ENCODE measurements at places on chromosomes 16 and 17.

GRCh38 chr16:70778901-70779309 is 22.1 kb downstream of the VAC14 start:
- DNase-seq, result no peak

DNA sequence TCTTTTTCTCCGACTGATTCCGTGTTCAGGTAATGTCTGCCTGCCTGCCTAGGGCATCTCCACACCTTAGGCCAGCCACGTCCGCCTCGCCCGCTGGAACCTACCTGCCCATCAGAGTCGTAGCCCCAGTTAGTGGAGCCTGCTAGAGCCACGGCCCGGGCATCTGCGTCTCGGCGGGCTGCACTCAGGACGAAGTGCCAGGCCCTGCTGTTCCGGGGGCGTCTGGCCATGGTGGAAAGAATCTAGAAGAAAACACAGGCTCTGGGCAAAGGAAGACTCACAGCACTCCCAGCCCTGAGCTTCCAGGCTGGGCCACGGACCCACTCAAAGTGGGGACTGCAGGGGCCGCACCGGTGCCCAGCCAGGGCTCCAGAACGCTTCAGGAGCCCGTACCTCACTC is 1.1 kb downstream of the SPSB3 start:
- DNase-seq, result no peak

- no peak for DNase-seq
Observed at GRCh38 chr17:6070913-6071511, 833 bp downstream of the WSCD1 start.

DNA sequence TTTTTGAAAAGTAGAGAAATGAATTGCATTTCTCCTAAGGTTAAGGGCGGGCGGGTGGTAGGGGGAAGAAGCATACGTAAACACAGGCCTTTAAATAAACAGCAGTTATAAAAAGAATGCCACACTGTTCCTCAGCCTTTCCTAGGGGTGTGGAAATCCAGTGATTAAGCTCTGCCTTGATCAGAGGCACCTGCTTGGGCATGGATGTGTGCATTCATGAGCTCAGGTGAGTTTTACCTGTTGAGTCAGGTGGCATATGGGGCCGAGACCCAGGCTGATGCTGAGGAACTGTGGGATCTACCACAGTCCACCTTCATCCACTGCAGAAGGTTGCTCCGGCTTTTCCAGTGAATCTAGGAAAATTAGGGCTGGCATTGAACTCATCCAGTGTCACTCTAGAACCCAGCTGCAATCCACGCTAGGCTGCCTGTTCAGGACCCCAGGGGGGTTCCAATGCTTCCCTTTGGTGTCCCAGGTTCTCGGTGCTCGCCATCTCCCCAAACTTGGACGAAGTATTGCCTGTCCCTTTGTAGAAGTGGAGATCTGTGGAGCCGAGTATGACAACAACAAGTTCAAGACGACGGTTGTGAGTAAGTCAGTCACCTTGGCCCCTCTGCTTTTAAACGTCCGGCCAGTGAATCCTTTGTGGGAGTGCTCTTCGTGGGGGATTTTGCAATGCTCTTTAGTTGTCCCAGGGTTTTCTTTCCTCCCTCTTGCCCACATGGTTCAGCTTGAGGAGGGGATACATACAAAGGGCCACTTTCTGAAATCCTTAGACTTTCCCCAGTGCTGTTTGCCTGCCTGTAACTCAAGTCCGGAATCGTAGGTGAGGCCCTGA is 72.7 kb downstream of the SDR42E1 start:
- no peak for DNase-seq

GRCh38 chr17:82752371-82753200 is 721 bp downstream of the TBCD start:
- DNase-seq, result no peak

- DNase-seq, result no peak
Observed at GRCh38 chr17:5785867-5786509, 201.7 kb upstream of the NLRP1 start.

Measured in activated CD4-positive, alpha-beta T cell treated with anti-CD3 and anti-CD28 coated beads for 1 hour (primary cell).